ENCODE measurements at places on chromosomes 16 and 17.

GRCh38 chr16:49048557-49048956, 233.1 kb downstream of the CBLN1 start:
- H3K4me1 ChIP-seq, result no peaks in the 10 kb centered on the region
- H3K27ac ChIP-seq, result no peak overlapping the region
- H3K4me3 ChIP-seq, result no peak overlapping the region

- peaks cover 16% of the 10 kb centered on the region for H3K4me1 ChIP-seq
- H3K27me3 ChIP-seq, result no peaks in the 10 kb centered on the region
- no peak overlapping the region for H3K27ac ChIP-seq
- H3K4me3 ChIP-seq, result no peak overlapping the region
- DNase-seq, result no peak
These were observed 34.4 kb downstream of the ZZEF1 start for GRCh38 chr17:4108397-4108796.

GRCh38 chr16:81505011-81505661, 60.5 kb downstream of the CMIP start:
- H3K27ac ChIP-seq, result no peak overlapping the region
- no peak for DNase-seq
- no peaks in the 10 kb centered on the region for H3K27me3 ChIP-seq
- no peaks in the 10 kb centered on the region for H3K36me3 ChIP-seq

DNA sequence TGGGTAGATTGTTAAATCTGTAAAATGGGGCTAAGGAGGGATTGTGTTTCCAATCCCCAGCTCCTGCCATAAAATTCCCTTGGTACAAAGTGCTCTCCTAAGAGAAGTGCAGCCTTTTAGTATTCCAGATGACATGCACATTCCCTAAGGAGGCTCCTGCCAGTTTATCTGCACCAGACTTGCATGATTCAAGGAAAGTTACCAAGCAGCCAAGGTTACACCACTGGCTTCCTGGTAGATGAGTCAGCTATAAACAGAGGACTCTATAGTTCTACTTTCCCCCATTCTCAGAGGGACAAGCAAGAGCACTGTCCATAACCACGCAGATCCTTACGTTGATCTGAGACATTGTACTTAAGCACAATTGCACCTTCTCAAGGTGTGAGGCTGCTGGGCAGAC, 1.9 kb downstream of the CALB2 start:
- H3K4me3 ChIP-seq, result no peak overlapping the region
- H3K27ac ChIP-seq, result no peak overlapping the region
- peaks cover 9% of the 10 kb centered on the region for H3K4me1 ChIP-seq
- peaks cover 20% of the 10 kb centered on the region for H3K27me3 ChIP-seq
- H3K36me3 ChIP-seq, result no peaks in the 10 kb centered on the region
- peak; percentile 94 for DNase-seq

GRCh38 chr16:27528294-27528693, 21.4 kb downstream of the GTF3C1 start:
- no peaks in the 10 kb centered on the region for H3K27me3 ChIP-seq
- H3K4me3 ChIP-seq, result no peak overlapping the region

- no peaks in the 10 kb centered on the region for H3K4me1 ChIP-seq
- no peak for DNase-seq
- H3K27ac ChIP-seq, result no peak overlapping the region
- H3K27me3 ChIP-seq, result peaks cover 27% of the 10 kb centered on the region
These were observed 8.9 kb upstream of the RBFOX3 start for GRCh38 chr17:79619636-79620206.
